SJSA1 (cell line): ENCODE measurements at places on chromosomes 5 and 9. TPM values are rescaled to one million over a fixed set of nuclear protein-coding genes. Genes with fewer than 3 reads are reported as not detected.

- DNase-seq: no peak
- no peaks in the 10 kb centered on the region for H3K36me3 ChIP-seq
- no peak overlapping the region for H3K4me3 ChIP-seq
- no peak overlapping the region for H3K27ac ChIP-seq
Measured at GRCh38 chr5:99694884-99695283, 766.1 kb upstream of the CHD1 start.

GRCh38 chr9:33025572-33026342 lies 684 bp downstream of the DNAJA1 start:
- peaks cover 55% of the 10 kb centered on the region for H3K36me3 ChIP-seq
- peak overlapping the region; percentile 97 for H3K27ac ChIP-seq
- H3K27me3 ChIP-seq: no peaks in the 10 kb centered on the region
- peak; percentile 42 for DNase-seq
- peaks cover 5% of the 10 kb centered on the region for H3K4me1 ChIP-seq

Gene CARD9
- total RNA-seq: 0.16 and 0.32 TPM in 2 replicates

Gene FOXD4
- 0.24 TPM in 1 of 2 replicates, not detected in the other for total RNA-seq

Gene OR2Y1
- total RNA-seq: not detected in 2 replicates

Gene C5orf52
- not detected in 2 replicates for total RNA-seq

DNA sequence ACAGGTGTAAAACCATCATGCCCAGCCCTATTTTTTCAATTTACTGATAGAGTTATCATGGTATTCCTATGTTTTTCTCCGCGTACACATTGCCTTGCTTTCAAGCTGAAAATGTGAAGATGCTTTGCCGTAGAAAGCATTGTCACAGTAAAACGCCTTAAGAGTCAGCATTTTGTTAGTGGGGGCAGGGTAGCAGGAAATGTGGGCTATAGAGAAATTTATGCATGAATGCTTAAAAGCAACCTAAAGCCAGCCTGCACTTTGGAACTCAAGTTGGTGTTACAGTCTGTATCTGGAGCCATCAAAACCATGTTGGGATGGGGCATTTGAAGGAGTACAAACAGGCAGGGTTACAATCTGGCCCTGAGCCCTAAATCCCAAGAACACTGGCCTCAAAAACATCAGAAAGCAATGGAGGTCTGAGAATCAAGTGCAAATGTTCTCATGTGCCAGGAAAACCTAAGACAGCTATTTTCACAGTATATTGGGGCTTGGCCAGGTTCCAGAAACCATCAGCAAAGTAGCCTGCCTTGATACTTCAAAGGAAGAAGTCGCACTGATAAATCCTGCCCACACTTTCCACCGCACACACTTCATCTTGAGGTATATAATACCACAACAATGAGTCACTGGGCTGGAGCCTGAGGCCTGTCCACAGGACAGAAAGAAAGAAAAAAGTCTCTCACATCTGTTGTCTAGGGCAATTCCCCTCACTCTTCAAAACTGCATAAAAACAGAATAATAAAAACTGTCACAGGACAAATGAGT lies 313.8 kb downstream of the ENC1 start:
- 0 out of 2 replicates have a peak overlapping the region, but pooled peaks have one; percentile 7 for H3K27ac ChIP-seq
- peak; percentile 90 for DNase-seq
- H3K36me3 ChIP-seq: no peaks in the 10 kb centered on the region
- H3K27me3 ChIP-seq: no peaks in the 10 kb centered on the region
- peaks cover 16% of the 10 kb centered on the region for H3K4me1 ChIP-seq
- no peak overlapping the region for H3K4me3 ChIP-seq

DNA sequence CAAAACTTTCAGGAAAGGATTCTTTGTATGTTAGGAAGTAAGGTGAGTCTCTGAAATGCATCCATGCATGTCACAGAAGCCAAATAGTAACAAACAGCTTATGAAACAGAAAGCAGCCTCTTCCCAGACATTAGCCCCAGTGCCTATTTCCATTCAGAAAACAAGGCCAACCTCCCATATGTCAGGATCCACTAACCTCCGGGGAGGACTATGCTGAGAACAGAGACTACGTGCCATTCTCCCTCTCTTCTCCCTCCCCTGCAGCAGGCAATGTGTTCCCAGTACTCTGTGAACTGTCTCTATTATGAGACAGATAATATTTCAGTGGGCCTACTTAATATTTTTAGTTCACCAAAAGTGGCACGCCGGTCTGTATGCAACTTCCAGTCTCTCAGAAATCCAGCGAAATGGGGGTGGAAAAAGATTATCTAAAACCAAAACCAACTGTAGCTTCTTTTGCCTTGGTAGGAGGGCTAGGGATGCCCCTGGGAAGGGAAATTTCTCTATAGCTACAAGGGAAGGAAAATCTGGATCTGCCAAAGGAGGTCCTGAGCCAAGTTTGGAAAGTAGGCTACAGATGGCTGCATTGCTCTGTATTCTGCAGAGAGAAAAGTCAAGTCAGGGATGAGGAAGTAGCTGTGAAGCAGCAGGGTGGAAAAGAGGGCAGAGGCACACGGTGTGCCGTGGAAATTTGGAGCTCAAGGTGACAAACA lies 42.0 kb downstream of the VLDLR start:
- no peaks in the 10 kb centered on the region for H3K36me3 ChIP-seq
- H3K27ac ChIP-seq: no peak overlapping the region
- no peak overlapping the region for H3K4me3 ChIP-seq
- H3K4me1 ChIP-seq: no peaks in the 10 kb centered on the region

Gene MCC
- 22.8 and 31.3 TPM in 2 replicates for total RNA-seq

- no peaks in the 10 kb centered on the region for H3K36me3 ChIP-seq
- no peak overlapping the region for H3K4me3 ChIP-seq
- H3K4me1 ChIP-seq: peaks cover 12% of the 10 kb centered on the region
Measured at GRCh38 chr5:124935065-124935464, 188.6 kb upstream of the ZNF608 start.

GRCh38 chr9:129665814-129666520 lies 520 bp downstream of the PRRX2 start:
- H3K27ac ChIP-seq: no peak overlapping the region
- no peak for DNase-seq
- no peaks in the 10 kb centered on the region for H3K36me3 ChIP-seq
- 0 out of 2 replicates have a peak, but pooled peaks cover 2% of the 10 kb centered on the region for H3K27me3 ChIP-seq
- H3K4me3 ChIP-seq: peak overlapping the region; percentile 51

DNA sequence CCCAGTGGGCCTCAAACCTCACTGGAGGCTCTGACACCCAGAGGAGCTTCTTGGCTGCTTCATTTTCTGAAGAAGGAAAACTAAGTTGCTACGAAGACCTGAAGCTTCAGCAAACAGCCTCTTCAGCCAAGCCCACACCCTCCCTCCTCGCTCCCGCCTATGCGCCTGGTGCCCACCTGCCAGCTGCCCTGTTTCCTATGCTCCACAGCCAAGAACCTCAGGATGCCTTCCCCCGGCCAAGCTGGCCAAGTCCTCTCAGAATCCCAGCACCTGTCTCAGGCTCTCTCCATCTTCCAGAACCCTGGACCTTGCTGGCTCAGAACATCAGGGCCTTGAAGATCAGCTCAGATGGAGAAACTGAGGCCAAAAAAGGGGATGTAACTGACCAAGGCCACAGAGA lies 60.4 kb downstream of the STK10 start:
- peaks cover 7% of the 10 kb centered on the region for H3K4me1 ChIP-seq
- no peak overlapping the region for H3K4me3 ChIP-seq
- no peak for DNase-seq
- peaks cover 61% of the 10 kb centered on the region for H3K36me3 ChIP-seq

GRCh38 chr5:134545070-134545868 lies 19.8 kb downstream of the JADE2 start:
- no peak overlapping the region for H3K4me3 ChIP-seq
- H3K27me3 ChIP-seq: no peaks in the 10 kb centered on the region
- H3K4me1 ChIP-seq: peaks cover 7% of the 10 kb centered on the region
- H3K27ac ChIP-seq: no peak overlapping the region

Gene CDH9
- not detected in 2 replicates for total RNA-seq

Gene CA9
- total RNA-seq: not detected in 2 replicates

- H3K4me3 ChIP-seq: no peak overlapping the region
- H3K4me1 ChIP-seq: no peaks in the 10 kb centered on the region
- H3K27ac ChIP-seq: no peak overlapping the region
- no peaks in the 10 kb centered on the region for H3K36me3 ChIP-seq
Measured at GRCh38 chr9:117306032-117306431, 108.8 kb downstream of the ASTN2 start.

Gene IFNA4
- total RNA-seq: not detected in 2 replicates

Gene ALDOB
- total RNA-seq: not detected in 2 replicates

DNA sequence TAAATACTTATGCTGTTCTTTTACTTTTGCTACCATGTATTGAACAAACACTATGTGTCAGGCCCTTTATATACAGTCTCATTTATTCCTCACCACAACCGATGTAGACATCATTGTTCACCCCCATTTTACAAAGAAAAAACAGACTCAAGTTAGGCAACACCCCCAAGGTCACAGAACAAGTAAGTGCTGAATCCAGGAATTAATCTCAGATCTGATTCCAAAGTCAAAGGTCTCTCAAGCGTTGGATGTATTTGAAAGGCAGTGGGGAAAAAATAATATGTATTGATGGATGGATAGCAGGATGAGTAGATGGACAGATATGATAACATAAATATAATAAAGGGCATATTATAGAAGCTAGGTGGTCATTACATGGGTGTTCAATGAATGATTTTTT lies 85.1 kb upstream of the VLDLR start:
- no peak for DNase-seq
- H3K4me3 ChIP-seq: no peak overlapping the region
- no peaks in the 10 kb centered on the region for H3K4me1 ChIP-seq
- no peaks in the 10 kb centered on the region for H3K36me3 ChIP-seq
- H3K27ac ChIP-seq: no peak overlapping the region

- no peaks in the 10 kb centered on the region for H3K27me3 ChIP-seq
- H3K27ac ChIP-seq: no peak overlapping the region
- 0 out of 2 replicates have a peak, but pooled peaks cover 3% of the 10 kb centered on the region for H3K4me1 ChIP-seq
- no peak overlapping the region for H3K4me3 ChIP-seq
- DNase-seq: no peak
- H3K36me3 ChIP-seq: no peaks in the 10 kb centered on the region
Measured at GRCh38 chr9:86891886-86892437, 55.3 kb downstream of the GAS1 start.

GRCh38 chr5:73155271-73156222 lies 17.4 kb upstream of the TMEM174 start:
- peak overlapping the region; percentile 49 for H3K27ac ChIP-seq
- H3K4me1 ChIP-seq: peaks cover 26% of the 10 kb centered on the region
- no peaks in the 10 kb centered on the region for H3K27me3 ChIP-seq
- peak; percentile 70 for DNase-seq

GRCh38 chr9:30723656-30724055 lies 1660.8 kb upstream of the ACO1 start:
- H3K4me1 ChIP-seq: no peaks in the 10 kb centered on the region
- no peak overlapping the region for H3K27ac ChIP-seq
- H3K36me3 ChIP-seq: no peaks in the 10 kb centered on the region
- no peak for DNase-seq

Gene G3BP1
- total RNA-seq: 240 and 259 TPM in 2 replicates

DNA sequence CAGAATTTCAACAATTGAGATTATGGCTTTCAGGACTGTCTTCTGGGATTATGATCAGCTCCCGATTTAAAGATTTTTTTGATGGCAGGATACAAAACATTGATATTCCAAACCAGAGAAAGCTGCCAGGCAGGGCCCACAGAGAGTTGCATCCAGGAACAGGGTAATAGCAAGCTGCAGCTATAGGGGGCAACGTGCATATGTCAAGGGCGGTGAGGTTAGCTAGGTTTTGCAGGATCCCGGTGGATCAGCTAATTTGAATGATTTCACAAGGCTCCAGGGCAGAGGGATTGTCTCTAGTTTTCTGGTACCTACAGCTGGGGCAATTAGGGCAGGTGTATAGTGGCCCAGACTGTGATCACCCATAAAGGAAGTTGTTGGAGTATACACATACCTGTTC lies 339.4 kb downstream of the CHSY3 start:
- no peaks in the 10 kb centered on the region for H3K36me3 ChIP-seq
- no peak overlapping the region for H3K27ac ChIP-seq
- DNase-seq: no peak
- H3K4me1 ChIP-seq: no peaks in the 10 kb centered on the region

GRCh38 chr9:130542457-130543228 lies 36.7 kb upstream of the FUBP3 start:
- no peaks in the 10 kb centered on the region for H3K36me3 ChIP-seq
- no peak overlapping the region for H3K27ac ChIP-seq
- H3K4me3 ChIP-seq: no peak overlapping the region
- DNase-seq: no peak
- peaks cover 14% of the 10 kb centered on the region; the same call in 1 of the 2 replicates for H3K27me3 ChIP-seq

DNA sequence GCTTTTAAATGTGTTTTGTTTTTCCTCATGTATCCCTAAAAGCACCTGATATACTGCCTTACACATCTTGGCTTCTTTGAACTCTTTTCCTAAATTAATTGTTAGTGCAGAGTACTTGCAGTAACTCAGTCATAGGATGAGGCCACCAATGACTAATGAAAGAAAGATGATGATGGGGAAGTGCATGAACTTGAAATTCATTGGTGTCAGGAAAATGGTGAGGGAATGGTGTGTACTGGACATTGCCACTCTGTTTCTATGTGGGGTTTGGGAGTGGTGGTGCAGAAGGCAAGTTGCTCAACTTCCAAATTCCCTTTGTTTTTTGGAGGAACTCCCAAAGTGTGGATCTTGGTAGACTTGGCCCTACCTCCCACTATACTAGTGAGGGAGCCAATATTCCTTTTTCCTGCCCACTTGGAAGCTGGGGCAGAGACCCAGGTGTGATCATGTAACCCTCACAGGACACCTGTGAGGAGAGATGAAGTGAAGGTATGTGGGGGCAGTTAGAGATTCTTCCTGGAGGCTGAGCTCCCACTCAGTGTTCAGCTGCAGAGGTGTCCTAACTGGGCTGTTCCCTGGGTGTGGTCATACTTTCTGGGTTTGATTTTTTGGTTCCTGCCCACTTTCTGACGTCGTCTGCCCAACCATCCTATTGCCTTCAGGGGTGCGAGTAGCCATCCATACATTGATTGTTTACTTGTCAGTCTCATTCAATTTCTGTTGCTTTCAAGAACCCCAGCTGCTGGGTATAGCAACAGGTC lies 298.5 kb downstream of the MAST4 start:
- H3K27me3 ChIP-seq: no peaks in the 10 kb centered on the region
- no peaks in the 10 kb centered on the region for H3K4me1 ChIP-seq
- H3K4me3 ChIP-seq: no peak overlapping the region
- no peak for DNase-seq
- H3K36me3 ChIP-seq: no peaks in the 10 kb centered on the region
- H3K27ac ChIP-seq: no peak overlapping the region

DNA sequence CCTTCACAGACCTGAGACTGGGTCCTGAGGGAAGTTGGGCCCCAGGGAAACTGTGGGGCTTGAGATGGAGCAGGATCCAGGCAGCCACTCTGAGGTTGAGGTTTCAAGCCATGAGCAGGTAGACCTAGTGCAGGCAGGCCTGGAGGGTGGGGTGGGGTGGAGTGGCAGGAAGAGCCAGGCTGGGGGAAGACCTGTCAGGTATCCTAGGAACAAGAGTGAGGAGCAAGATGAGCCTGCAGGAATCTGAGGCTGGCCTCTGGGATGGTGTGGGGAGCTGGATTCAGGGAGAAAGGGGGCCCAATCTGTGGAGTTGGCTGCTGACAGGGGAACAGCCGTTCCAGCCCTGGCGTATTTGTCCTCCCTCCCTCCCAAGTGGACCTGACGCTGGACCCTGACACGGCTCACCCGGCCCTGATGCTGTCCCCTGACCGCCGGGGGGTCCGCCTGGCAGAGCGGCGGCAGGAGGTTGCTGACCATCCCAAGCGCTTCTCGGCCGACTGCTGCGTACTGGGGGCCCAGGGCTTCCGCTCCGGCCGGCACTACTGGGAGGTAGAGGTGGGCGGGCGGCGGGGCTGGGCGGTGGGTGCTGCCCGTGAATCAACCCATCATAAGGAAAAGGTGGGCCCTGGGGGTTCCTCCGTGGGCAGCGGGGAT lies 9.8 kb downstream of the RACK1 start:
- H3K27me3 ChIP-seq: no peaks in the 10 kb centered on the region; the same call in 1 of the 2 replicates
- H3K4me1 ChIP-seq: no peaks in the 10 kb centered on the region
- no peak overlapping the region for H3K27ac ChIP-seq

GRCh38 chr9:89778100-89779090 lies 173.6 kb downstream of the GADD45G start:
- no peaks in the 10 kb centered on the region for H3K27me3 ChIP-seq
- DNase-seq: no peak
- no peak overlapping the region for H3K27ac ChIP-seq
- H3K36me3 ChIP-seq: no peaks in the 10 kb centered on the region
- H3K4me1 ChIP-seq: no peaks in the 10 kb centered on the region
- no peak overlapping the region for H3K4me3 ChIP-seq
